DMS79 treated with DMSO at 0.1 percent for 48 hours (cell line): ENCODE measurements at places on chromosomes 2 and 18.

GRCh38 chr18:9739516-9739915 lies 31.4 kb downstream of the RAB31 start:
- DNase-seq = no peak

DNA sequence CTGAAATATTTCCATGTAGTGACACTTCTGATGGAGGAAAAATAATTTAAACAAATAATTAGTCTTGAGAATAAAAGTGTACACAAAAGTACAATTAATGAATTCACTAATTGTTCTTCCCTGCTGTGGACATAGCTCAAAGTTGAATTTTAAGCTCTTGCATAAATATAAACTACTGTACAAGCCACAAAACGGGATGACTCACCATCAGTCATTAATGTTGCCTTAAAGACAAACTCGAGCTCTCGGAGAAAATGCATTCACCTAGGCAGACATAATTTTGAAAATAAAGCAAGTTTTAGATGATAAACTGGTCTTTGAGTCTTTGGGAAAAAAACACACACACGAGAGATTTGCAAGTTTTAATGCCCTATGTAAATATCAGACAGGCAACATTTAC lies 436.4 kb downstream of the ZNF521 start:
- no peak for DNase-seq

GRCh38 chr2:132958887-132959286 lies 288.9 kb upstream of the LYPD1 start:
- DNase-seq = no peak

GRCh38 chr18:55320424-55321264 lies 267.3 kb downstream of the TCF4 start:
- DNase-seq = no peak

DNA sequence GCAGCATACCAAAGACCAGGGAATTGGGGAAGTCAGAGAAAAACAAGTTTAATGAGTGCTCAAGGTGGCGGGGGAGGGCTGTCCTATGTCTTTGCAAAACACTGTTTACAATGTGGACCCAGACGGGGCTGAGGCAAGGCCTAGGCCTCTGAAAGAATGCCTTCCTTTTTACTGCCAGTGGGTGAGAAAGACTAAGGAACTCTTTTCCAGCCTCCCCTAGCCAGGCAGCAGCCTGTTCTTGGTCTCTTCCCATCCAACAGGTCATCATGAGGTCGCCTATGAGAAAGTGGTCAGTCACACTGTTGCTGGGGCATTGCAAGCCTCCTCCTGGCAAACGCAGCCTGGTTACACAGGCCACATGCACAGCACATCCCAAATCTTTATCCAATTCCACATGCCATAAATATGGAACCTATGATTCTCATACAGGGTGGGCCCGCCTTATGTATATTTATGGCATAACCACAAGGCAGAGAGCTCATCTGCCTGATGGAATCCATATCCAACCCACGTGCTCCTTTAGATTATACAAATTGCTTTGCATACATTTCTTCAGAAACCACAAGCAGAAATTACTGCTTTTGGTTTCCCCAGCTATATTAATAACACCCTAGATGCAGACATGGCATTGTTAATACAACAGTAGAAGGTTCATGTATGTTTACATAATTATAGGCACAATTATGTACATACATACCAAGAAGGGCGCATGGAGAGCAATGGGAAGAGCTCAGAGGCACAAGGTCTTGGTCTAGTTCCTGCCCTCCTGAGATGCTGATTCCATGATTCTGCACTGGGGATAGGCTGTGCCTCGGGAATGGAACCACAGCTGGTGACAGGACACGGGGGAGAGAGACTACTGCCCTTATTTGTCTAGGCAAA lies 48.6 kb downstream of the NRP2 start:
- DNase-seq = no peak

DNA sequence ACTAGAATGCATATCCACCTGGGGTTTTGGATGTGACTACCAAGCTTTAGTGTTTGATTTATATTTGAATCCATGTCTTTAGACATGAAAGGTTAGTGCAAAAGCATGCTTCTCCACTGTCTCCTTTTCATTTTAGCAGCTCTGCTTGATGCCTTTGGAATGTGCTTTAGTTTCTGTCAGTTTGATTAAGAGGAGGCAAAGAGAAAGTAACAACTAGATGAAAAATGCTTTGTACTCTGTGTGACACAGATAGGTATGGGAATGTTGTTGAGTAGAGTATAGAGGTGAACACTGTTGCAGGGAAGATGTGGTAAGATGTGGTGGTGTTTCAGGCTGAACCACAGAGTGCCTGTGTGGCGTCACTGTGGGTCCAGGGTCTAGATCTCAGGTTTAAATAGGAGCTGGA lies 19.8 kb downstream of the PIK3C3 start:
- DNase-seq = no peak

DNA sequence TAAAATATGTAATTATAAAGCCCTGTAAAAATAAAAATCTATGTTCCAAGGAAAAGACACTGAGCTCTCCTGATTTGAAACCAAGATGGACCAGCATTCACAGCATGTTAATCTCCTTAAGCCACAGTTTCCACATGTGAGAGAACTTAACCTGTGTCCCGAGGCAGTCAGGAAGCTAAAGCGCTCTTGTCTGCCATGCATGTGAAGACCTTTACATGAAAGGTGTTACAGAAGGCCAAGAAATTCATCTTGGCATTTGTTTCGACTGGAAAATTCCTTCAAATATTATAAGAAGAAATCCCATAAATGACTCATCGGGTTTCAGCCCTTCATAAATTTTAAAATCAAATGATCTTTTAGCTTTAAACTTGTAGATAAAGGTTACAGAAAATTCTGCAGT lies 328.6 kb downstream of the CDH2 start:
- no peak for DNase-seq

GRCh38 chr2:101545950-101546349 lies 71.0 kb upstream of the RFX8 start:
- no peak for DNase-seq

DNA sequence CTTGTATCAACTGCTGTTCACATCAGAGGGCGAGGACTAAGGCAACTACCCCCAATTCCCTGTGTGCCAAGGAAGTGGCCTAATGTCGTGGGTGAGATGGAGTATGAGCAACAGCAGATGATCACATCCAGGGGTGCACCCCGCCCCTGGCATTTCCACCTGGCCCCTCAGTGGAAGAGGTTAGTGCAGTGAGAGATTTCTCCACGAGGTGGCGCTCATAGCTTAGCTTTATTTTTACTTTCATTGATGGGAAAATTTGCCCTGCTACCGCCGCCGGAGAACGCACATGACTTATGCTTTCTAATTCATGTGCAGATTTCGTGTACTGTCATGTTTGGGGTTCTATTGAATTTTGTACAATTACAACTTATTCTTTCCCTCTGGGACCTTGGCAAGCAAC lies 470.6 kb upstream of the MEX3C start:
- peak; percentile 43 for DNase-seq

- DNase-seq = no peak
These were observed 10.1 kb upstream of the BOK start for GRCh38 chr2:241548451-241548835.

DNA sequence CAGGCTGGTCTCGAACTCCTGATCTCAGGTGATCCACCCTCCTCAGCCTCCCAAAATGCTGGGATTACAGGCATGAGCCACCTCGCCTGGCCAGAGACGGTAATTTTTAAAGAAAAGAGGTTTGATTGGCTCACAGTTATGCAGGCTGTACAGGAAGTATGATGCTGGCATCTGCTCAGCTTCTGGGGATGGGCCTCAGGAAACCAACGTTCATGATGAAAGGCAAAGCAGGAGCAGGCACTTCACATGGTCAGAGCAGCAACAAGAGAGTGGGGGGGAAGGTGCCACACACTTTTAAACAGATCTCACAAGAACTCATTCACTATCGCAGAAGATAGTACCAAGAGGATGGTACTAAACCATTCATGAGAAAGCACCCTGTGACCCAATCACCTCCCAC lies 38.0 kb upstream of the GPD2 start:
- no peak for DNase-seq

GRCh38 chr2:48045613-48046012 lies 139.3 kb upstream of the FBXO11 start:
- DNase-seq = no peak

GRCh38 chr2:100612388-100613000 lies 49.7 kb downstream of the PDCL3 start:
- no peak for DNase-seq

GRCh38 chr2:132978840-132979239 lies 308.8 kb upstream of the LYPD1 start:
- DNase-seq = no peak

DNA sequence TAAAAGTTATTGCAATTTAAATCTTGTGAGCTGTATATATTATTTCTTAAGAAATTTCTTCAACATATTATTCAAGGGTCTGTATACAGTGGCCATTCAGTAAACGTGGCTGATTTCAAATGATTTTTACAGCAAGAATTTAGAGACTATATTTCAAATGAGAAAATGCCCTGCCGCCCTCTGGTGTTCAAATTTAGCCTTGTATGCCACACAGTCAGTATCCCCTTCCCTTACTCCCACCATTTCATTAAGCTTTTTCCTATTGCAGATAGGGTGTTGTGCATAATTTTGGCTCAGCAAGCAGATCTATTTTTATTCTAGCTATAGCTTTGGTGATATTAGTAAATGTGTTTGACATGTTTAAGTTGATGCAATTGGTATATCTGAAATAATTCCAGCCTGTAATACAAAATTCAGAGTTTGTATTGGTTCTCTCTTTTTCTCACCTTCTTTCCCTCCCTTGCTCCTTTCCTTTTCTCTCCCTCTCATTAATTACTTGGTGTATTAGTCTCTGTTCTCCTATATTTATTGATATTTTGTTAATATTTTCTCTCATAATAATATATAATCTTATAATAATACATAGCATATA lies 22.8 kb upstream of the SCN7A start:
- DNase-seq = peak; percentile 3

GRCh38 chr2:188767176-188767575 lies 207.0 kb upstream of the COL3A1 start:
- DNase-seq = no peak

GRCh38 chr18:36931106-36931505 lies 102.2 kb downstream of the KIAA1328 start:
- DNase-seq = no peak

GRCh38 chr2:95294579-95295250 lies 2.4 kb upstream of the KCNIP3 start:
- DNase-seq = no peak

DNA sequence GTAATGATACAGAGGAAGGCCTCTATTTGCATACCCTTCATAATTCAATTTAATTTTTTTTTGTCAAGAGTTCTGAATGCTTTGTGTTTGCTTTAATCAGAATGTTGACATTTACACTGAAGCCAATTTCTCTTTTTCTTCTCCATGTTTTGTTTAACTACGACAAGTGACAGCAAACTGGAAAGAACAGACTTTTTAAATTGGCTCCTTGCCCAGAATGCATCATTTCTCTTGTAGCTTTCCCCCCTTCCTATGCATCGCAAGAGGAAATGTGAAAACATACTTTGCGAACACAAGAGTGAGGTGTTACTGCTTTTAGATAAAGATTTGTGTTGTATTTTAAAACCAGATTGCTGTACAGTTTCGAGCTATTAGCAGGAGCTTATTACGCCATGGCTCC lies 955.2 kb upstream of the CELF4 start:
- DNase-seq = no peak

DNA sequence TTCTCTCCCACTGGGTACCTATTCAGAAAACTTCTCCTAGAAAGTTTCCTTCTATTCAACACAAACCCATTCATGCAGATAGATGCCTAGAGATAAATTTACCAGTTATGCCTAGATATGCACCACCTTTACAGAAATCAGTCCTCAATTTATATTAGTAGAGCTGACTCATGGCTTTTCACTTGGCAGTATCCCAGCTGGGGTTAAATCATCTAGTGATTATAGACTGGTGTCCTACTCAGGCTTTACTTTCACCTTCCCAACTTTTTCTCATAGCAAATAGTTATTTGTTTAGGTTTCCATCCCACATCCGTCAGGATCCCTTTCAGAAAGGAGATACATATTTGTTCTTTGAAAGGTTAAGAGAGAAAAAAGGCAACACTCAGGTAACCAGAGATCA lies 124.5 kb downstream of the AQP4 start:
- DNase-seq = no peak

DNA sequence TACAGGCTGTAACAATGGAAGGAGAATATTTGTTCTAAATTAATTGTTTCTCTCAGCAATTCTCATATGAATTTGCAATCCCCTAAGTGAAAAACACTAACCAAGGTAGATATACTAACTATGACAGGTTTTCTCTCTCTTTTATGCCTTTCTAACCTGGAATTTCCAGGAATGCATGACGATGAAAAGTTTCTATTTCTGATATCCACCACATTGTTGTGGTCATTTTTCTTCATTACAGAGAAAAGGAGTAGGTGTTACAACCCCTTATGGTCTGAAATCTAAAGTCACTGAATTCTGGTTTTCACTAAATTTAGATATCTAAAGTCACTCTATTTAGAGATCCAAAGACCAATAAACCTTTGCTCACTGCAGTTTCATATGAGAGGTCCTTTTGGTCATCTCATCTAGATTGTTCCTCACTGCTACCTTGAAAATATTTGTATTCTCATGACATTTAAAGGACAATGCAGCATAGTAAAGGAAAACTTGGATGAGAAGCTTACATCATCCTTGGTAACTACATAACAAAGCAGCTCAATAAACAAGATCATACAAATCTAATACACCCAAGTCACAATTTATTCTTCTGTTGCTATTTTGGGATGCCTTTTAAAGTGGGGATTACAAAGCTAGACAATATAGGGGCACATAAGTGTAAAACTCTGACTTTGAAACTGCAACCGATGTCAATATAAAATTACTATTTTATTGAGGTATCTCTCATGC lies 85.8 kb downstream of the TCF4 start:
- DNase-seq = no peak

DNA sequence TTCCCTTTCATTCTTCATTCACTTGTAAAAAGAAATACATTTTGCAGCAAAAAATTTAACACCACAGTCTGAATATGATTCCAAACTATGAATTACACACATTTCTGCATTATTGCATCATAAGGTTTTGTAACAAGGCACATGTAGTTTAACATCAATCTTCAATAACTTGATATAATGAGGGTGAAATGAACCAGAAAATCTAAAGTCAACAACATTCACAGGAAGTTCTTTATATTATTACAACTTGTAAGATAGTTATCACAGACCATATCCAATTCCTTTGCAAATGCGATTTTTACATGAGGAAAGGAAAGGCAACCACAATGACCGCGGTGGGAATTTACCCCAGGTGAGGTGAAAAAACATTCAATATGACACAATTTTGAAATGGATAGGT lies 213.3 kb downstream of the NAPG start:
- DNase-seq = no peak

- DNase-seq = no peak
These were observed 415.3 kb upstream of the VWC2L start for GRCh38 chr2:213995400-213996105.

DNA sequence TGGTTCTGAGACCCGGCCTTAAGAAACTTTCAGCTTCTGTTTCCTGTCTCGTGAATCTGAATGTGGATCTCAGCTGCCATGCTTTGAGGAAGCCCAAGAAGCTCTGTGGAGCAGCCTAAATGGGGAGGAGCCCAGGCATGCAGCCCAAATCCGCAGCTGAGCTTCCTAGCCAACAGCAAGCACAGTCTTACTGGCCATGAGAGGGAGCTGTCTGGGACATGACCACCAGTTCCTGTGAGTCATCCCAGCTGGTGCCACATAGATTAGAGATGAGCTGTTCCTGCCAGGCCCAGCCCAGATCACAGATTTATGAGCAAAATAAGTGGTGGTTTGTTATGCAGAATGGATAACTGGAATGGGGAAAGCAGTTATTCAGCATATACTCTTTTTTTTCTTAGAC lies 224.4 kb upstream of the APCDD1 start:
- DNase-seq = no peak

- DNase-seq = peak; percentile 10
These were observed 161.2 kb upstream of the PIEZO2 start for GRCh38 chr18:11310476-11311086.

GRCh38 chr2:182067393-182067792 lies 81.7 kb downstream of the PPP1R1C start:
- DNase-seq = no peak
